ENCODE measurements at places on chromosomes 13 and 19.

- no peak for DNase-seq
These were observed 11.1 kb downstream of the UQCRFS1 start for GRCh38 chr19:29201855-29202254.

GRCh38 chr13:32917504-32917903 lies 98.7 kb upstream of the KL start:
- no peak for DNase-seq

DNA sequence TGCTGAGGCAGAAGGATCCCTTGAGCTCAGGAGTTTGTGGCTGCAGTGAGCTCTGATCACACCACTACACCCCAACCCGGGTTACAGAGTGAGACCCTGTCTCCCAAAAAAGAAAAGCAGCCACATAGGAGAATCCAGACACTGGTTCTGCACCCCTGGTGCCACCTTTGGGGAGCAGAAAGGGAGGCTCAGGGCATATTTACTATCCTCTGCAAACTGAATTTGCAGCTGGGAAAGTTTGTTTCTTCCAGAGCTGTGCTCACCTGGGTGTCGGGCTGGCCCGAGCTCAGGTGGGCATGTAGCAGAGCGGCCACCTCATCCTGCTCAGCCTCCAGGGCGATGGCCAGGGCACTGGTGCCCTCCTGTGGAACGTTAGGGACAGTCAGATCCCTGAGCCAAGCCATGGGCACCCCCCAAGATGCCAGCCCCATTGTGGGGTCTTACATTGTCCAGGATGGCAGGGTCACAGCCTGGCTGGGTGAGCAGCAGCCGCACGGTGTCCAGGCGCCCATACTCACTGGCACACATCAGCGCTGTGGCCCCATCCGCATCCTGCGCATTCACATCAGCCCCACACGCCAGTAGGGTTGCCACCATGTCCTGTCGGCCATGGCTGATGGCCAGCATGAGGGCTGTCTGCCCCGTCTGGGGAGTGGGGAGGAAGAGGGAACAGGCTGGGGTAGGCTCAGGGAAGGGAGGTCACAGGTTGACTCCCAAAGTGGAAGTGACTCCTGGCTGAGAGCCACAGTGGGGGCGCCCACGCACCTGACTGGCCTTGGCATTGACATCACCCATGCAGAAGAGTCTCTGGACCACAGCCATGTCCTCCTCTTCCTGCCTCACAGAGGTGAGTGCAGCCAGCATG lies 3.1 kb downstream of the RPS28 start:
- no peak for DNase-seq

- peak; percentile 97 for DNase-seq
These were observed 31.9 kb upstream of the FEM1A start for GRCh38 chr19:4759388-4760284.

GRCh38 chr13:21530656-21531055 lies 71.6 kb upstream of the ZDHHC20 start:
- no peak for DNase-seq

- no peak for DNase-seq
These were observed 1438.6 kb downstream of the UQCRFS1 start for GRCh38 chr19:27774337-27774736.

DNA sequence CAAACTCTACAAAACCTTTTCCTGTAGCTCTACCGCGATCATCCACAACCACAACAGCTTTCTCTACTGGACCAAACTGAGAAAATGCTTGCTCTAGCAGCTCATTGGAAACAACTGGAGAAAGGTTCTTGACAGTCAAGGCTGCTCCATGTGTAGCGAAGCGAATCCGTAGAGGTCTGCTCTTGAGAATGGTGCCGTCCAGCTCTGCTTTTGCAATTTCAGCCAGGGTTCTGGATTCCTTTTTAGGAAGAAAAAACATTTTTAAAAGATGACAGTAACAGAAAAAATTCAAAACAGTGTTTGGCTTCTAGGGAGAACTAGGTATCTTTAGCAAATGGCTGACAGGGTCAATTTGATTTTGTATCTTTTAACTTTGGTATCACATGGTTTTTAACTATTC lies 10.4 kb downstream of the PSPC1 start:
- DNase-seq = no peak

DNA sequence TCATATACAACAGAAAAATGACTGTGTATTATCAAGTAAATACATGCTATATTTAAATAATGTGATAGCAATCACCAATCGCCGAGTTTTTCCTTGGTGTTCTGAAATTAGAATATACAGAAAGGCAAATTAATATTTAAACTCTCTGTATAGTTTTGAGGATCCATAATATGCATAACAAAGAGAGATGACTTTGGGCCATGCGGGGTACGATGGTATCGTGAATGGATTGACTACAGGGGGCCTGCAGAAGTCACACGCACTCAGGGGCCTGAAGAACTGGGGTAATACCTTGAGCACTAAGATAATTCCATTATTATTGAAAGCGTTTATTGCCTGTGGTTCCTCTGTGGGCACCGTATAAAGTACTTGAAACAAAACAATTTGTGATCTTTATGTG lies 314.0 kb downstream of the TEX29 start:
- no peak for DNase-seq

- DNase-seq = no peak
These were observed 1165.8 kb downstream of the OLFM4 start for GRCh38 chr13:54194233-54195024.

DNA sequence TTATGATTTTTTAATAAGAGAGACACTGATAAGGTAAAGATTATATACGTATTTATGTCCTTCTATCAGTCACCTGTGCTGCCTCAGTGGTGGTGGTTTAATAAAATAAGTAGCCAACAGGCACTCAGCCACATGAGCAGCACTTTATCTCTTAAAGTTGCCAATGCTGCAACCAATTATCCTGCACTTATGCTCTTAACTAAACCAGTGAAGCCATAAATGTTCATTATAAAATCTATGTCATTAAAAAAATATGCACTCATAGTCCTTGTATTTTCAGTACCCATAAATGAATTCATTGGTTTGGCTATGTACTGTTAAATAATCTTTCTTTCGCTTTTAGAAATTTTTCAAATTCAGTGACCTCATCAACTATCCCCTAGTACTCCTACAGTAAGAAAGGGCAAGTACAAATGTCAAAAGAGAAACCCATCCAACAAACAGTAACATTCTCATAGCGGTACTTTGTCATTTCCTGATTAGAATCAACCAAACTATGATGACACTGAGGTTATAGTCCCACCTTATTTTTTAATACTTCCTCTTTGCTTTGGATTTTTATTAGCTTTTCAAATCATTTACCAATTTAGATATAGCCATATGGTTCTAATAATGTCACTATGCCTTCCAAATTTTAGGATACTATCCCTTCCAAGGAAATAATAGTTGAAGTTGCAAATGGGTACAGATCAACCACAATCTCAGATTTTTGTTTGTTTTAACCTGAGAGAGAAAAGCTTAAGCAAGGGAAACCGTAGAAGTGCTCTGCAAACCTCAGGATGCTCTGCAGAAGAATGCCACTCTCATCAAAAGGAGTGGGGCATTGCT lies 190.9 kb downstream of the KLF12 start:
- peak; percentile 5 for DNase-seq

GRCh38 chr13:31476266-31476665 lies 263.1 kb upstream of the RXFP2 start:
- DNase-seq = no peak

- DNase-seq = peak; percentile 21
These were observed 539 bp downstream of the ZNF554 start for GRCh38 chr19:2820112-2820702.

DNA sequence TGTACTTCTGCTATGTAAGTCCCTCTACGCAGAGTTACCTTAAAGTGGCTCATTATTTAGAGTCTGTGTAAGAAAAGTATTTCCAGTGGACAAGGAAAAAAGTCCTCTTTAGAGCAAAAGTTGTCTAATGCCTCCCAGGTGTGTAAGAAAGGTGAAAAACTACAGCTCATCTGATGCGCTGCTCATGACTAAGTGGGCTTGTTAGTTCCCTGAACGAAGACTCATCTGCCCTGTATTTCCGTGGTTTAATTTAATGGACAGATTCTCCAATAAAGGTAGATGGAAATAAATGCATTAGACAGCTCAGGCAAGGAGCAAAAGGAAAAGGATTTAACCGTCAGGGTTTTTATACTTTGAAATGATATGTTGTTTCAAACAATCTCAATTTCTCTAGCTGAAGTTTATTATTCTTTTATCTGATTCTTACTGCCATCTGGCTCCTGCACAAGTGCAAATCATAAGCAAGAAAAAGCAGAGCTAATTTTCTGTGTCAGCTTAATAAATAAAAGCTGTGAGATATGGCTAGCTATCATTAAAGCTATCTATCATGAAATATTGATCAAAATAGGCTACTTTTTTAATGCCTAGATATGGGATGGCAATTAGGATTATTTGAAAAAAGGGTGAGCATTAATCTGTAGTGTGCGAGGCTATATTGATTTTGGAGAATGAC lies 73.7 kb upstream of the PCDH9 start:
- no peak for DNase-seq

DNA sequence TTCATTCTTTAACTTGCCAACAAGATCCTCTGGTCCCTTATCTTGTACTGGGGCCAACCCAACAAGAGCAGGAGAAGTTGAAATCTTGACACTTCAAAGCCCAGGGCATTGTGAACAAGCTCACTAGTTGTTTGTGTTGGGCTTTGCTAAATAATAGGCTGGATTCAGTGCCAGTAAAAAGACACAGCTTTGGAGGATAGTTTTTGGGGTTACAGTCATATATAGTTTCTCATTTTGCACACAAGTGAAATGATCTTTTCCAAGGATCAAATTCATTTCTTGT lies 30.3 kb upstream of the LRCH1 start:
- DNase-seq = no peak

DNA sequence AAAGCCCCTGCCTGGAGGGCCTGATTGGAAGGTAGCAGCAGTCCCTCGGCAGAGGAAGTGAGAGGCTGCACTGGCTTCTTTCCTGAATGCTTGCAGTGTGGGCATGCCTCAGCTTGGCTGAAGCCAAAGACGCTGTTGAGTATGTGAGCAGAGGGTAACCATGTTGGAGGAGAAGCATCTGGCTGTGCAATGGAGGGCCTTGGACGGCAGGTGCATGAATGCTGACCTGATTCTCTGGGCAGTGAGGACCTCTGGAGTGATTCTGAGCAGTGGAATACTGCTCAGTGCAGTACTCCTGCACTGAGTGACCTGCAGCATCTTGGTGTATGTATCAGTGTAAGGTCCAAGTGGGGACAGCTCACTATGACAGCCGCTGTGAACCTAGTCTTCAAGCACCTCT lies 46.9 kb downstream of the SOX1 start:
- DNase-seq = no peak

DNA sequence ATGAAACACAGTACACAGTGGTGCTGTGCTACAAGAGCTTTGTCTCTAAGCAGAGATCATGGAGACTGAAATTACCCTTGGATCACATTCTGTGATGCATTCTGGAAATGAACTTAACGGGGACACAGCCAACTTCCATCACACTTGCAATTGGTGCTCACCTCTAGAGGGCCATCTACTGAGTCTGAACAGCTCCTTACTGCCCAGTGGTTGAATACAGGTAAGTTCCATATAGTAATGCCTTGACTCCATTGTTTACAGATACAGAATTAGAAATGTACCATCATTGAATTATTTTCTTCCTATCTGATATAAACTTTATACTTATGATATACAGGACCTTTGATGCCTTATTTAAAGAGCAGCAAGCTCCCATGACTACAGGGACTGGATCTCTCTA lies 686.4 kb downstream of the PCDH9 start:
- no peak for DNase-seq

GRCh38 chr13:26024558-26024957 lies 27.3 kb downstream of the SHISA2 start:
- DNase-seq = no peak

GRCh38 chr13:49292742-49293486 lies 45.2 kb downstream of the CDADC1 start:
- no peak for DNase-seq

GRCh38 chr13:38713046-38713445 lies 26.2 kb downstream of the FREM2 start:
- DNase-seq = no peak

DNA sequence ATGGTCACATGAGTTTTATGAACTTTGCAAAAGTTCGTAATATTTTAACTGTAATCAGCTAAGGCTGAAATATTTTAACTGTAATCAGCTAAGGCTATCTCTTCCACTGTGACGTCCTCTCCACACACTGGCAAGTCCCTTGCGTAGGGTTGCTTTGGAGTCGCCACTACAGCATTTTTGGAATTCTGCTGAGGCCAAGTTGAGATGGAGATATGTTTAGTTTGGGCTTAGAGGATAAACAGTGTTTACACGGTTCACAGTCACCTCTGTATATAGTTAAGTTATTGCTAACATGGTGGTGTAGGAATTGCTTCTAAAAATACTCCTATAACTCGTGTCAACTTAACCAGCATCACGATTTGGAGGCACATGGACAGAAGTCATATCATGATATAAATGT lies 143.6 kb upstream of the SERP2 start:
- no peak for DNase-seq

GRCh38 chr13:49629947-49630346 lies 1.6 kb downstream of the ARL11 start:
- no peak for DNase-seq

DNA sequence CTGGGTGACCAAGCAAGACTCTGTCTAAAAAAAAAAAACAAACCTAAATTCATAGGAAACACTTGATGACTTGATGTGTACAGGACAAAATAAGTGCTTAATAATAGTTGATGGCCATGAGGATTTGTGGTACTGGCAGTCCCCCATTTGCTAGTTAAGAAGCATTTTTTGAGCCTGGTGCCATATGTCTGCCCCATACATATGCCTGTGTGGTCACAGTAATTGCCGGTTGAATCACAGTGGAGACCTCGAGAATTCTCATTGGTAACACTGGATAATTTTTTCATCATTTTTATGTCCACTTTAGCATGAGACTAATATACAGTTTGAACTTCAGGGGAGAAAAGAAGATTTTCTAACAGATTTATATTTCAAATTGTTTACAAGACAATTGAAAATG lies 79.2 kb downstream of the LRCH1 start:
- DNase-seq = no peak

DNA sequence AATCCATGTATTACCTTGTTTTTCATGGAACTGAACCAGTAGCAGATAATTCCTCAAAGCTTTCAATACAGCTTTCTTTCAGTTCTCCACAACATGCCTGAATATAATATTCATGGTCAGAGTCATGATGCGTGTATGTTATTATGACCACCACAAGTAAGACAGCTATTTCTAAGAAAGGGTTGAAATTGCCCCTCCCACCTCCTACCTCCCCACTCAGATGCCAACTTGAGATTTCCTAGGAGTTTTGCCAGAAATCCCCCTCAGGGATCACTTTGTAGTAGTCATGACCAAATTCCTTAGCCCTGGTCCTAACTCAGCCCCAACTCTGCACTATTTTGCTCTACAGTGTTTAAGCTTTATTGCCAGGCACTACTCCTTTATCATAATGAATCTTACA lies 69.9 kb upstream of the RAP2A start:
- DNase-seq = no peak

DNA sequence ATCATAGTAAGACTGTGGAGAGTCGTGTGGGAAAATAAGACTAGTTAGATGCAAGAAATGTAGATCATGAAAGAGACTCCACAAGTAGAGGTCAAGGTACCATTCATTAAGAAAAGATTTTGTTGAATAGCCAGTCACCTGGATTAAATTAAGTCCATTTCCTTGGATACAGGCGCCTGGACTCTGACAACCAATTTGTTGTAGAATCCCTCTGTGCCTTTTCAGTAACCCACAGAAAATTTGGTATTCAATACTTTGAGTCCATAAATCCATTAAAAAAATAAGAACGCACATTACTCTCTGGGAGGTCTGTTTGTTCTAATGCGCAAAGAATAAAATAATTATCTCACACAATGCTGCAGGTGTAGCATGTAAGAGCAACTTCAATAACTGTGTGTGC lies 469.4 kb downstream of the KLF12 start:
- DNase-seq = no peak

Data from GM19239 (cell line).